Hematopoietic multipotent progenitor cell (in vitro differentiated cells): ENCODE measurements at places on chromosomes 5 and 9.

DNA sequence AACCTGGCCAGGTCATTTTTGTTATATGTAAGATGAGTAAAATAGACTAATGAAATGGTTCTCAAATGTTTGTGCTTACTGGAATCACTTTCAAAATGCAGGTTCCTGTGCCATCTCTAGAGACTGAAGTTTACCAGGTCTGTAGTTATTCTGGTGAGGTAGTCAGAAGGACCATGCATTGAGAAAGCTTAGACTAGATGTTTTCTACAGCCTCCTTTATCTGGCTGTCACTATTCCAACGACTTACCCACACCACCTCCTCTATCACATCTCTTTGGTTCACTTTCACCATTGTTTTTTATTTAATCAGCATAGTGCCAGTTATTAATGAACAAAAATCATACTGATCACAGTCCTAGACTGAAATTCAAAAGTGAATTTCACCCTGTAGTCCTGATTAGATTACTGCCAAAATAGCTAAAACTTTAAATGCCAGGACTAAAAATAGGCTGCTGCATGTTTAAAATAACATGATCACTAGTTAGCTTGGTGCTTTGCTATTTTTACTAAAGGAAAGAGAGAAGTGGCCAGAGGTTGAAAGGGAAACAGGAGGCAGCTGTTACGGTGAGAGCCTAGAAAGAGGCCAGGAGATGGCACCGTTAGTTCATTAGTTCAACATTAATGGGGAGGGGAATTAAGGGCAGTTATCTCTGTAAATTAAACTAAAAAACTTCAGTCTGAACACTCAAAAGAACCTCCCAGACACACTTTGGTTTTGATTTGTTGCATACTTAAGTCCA lies 13.9 kb upstream of the FNIP1 start:
- DNase-seq: peak; percentile 49

DNA sequence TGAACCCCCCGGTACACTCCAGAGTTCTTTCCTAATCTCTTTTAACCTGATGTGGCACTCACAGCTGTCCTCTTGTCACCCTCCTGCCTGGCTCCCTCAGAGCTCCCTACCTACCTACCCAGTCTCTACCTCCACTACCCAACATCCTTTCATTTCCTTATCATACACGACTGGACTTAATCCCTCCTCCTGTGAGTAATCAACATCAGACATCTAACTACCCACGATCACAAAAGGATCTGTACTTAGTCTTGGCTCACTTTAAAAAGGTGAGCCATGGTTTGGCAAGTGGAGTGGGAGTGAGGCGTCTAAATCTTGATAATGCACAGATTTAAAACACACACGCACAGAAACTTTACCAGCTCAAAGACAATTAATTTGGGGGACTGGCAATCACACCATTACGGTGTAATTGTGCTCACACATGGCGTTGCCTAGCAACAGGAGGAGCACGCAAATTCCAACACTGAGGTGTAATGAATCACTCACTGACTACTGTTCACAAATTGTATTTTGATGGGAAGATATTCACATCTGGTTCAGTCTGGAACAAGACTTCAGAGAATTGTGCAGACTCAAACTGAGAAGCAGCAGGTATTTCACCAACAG lies 235.9 kb downstream of the EPB41L4A start:
- no peak for DNase-seq

DNA sequence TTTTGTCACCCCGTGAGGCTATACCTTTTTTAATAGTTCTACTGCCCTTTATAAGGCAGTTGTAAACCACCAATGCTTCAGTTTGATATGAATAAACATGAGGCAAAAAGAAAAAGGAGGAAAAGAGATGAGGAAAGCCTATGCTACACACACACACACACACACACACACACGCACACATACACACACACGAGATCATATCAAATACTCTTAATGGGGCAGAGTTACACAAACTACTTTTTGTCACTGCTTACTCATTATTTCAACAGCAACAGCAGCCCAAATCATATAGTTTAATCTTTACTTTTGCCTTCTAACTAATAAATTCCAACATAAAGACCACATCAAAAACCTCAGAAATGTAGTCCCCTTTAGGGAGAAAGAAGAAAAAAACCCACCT lies 116.8 kb upstream of the PAM start:
- DNase-seq: no peak

GRCh38 chr9:26727471-26727870 lies 165.1 kb downstream of the CAAP1 start:
- DNase-seq: no peak

- peak; percentile 84 for DNase-seq
These were observed 225.1 kb downstream of the ADGRV1 start for GRCh38 chr5:90783460-90784333.

GRCh38 chr9:93089024-93089423 lies 7.0 kb upstream of the CARD19 start:
- no peak for DNase-seq

DNA sequence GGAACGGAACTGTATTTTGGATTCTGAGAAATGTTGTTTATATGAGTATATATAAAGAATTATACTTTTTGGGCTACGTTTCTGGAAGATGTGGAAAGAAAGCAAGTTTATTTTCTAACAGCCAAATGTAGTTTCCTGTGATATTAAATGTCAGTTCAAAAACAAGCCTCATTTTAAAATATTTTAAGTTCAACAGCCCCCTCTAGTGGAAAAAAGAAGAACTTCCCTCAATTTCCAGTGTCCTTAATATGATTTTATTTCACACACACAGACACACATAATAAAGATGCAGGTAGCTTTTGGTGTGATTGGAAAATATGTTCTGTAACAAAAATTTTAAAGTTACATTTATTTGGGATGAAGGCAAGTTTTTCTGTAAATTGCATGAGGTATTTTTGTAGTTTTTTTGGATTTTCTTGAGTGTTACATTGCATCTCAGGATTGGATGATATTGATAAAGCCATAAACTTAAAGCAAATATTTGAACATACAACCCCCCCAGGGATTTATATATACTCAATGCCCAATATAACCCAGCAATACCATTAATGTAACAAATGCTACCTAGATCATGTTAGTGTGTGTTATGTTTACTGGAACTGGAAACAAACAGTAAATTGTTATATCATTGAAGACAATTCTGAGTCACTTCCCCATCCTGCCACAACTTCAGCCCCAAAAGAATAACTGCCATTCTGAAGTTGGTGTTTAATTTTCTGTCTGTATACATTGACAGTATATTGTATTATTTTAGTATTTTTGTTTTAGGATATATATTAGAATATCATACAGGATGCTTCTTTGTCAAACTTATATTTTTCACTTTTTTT lies 54.0 kb downstream of the CCDC171 start:
- DNase-seq: peak; percentile 85

DNA sequence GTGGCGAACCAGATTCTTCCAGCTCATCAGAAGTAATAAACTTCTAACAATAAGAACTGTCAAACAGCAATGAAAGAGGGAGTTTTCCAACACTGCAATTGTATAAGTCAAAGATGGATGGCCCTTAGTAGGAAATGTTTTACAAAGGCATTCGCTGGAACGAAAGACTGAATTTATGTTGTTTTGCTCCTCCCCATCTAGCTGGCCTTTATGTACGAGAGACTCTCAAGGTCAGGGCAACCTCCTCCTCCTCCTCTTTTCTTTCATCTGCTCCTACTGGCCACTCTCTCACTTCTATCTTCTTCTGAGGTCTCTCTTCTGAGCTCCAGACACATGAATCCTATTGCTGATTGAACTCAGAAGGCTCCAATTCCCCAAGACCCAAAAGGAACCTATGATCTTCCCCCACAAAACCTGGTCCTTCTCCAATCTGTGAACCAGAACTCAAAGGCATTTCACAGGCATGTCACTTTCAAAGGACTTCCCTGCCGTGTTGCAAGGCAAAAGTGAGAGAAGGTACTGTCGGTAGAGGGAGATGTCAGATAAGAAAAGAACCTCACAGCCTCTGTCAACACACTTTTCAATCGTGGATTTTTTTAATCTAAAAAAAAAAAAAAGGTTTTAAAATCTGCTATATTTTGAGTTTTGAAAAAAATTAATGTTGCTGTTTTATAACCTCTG lies 28.5 kb upstream of the PUM3 start:
- no peak for DNase-seq

DNA sequence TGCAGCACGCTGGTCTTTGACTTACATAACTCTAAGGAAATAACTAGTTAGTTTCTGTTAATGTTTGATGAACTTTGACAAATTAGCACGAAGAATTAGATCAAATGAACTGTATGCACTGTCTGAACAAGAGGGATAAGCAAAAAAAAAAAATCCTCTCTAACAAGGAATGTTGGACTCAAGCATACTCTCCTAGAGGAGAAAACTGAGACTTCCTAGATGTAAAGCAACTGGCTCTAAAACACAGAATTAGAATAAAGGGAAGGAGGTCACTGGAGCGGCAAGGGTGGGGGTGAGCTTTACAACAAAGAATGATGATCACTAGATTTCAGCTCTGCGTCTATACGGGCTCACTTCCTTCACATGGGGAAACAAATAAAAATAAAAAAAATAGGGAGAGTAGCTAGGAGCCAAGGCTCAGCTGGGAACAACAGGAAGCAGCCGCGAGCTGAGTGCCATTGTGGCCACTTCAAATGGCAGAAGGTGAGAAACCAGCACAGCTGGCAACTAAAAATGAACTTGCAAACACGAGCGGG lies 48.7 kb upstream of the CEMIP2 start:
- DNase-seq: no peak

GRCh38 chr5:7391215-7391614 lies 4.7 kb upstream of the ADCY2 start:
- DNase-seq: no peak

DNA sequence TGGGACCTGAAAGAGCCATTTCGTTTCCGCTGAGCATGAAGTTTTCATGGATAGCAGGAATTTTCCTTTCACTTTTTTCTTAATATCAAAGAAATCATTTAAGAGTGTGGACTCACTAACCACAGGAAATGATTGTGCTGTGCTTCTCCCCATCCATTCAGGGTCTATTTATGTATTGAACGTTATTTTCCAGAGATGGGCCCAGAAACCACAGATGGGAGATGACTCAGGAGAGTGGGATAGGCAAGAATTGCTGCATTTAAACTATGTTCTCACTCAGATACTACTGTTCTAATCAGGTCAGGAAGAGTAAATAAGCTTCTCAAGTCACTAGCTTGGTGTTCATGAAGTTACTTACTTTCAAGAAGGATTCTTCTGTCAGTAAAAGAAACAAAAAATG lies 763.8 kb downstream of the DTWD2 start:
- DNase-seq: no peak

GRCh38 chr5:112687306-112687705 lies 50.4 kb upstream of the APC start:
- no peak for DNase-seq

GRCh38 chr5:175671013-175671412 lies 13.1 kb downstream of the HRH2 start:
- no peak for DNase-seq

GRCh38 chr5:145028626-145029025 lies 806.5 kb downstream of the PRELID2 start:
- DNase-seq: no peak

GRCh38 chr9:89375191-89375760 lies 57.0 kb downstream of the SECISBP2 start:
- peak; percentile 91 for DNase-seq

DNA sequence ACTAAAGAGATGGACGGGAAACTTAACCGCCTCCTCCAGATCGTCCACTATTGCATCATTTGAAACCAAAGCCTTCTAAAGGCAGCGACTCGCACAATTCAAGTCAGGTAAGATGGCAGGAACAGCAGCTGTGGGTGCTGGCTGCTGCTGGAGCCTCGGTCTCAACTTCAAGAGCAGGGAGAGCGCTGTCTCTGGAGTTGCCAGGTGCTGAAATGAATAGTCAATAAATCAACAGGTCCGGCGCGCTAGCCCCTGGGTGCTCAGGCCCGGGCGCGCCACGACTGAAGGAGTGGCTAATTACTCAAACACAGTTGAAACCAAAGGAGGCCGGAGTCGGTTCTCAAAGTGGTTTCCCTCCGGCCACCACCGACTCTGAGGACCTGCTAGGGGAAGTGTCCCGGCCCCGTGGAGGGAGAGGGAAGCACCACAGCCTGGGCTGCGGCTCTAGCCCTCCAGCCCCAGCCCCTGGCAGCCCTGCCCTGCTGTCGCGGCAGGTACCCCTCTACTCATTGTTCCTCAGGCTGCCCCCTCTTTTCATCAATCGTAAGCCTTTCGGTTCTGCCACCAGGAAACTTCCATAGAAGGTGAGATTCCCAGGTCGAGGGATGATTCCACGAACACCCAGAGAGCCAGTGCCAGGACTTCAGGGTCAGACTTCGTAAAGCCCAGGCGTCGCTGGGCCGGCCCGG lies 804 bp downstream of the TTC39B start:
- no peak for DNase-seq

DNA sequence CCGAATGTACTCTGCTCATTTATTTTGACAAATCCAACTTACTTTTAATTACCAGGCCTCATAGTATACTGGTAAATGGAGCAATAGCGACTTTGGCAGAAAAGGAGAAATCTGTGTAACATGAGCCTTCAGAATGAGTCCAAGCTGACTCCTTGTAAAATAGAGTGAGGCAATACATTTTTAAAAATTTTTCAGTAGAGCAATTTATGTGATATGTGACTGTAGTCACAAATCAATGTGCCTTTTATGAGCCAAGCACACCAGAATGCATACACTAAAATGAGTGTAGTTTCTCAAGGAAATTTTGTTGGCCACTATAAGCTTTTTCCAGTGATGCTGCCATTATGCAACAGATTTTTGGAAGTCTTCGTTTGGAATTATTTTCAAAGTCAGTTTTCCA lies 73.8 kb downstream of the SNCAIP start:
- no peak for DNase-seq

- DNase-seq: no peak
These were observed at the start of gene PANK3 for GRCh38 chr5:168578538-168579487. Gene PANK3, minus strand, starts transcription at chr5:168579368. Its CDS starts 85 bp downstream, at chr5:168579283.

DNA sequence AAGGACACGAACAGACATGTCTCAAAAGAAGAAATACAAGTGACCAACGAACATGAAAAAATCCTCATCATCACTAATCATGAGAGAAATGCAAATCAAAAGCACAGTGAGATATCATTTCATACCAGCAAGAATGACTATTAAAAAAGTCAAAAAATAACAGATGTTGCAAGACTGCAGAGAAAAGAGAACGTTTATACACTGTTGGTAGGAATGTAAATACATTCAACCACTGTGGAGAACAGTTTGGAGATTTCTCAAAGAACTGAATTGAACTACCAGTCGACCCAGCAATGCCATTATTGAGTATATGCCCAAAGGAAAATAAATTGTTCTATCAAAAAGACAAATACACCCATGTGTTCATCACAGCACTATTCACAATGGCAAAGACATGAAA lies 45.7 kb downstream of the FXN start:
- no peak for DNase-seq

GRCh38 chr9:13111778-13112177 lies 167.7 kb downstream of the MPDZ start:
- DNase-seq: no peak

GRCh38 chr9:78932849-78933627 lies 636.1 kb downstream of the PSAT1 start:
- DNase-seq: no peak

- DNase-seq: no peak
These were observed 45.5 kb upstream of the HMGCS1 start for GRCh38 chr5:43358726-43359125.

DNA sequence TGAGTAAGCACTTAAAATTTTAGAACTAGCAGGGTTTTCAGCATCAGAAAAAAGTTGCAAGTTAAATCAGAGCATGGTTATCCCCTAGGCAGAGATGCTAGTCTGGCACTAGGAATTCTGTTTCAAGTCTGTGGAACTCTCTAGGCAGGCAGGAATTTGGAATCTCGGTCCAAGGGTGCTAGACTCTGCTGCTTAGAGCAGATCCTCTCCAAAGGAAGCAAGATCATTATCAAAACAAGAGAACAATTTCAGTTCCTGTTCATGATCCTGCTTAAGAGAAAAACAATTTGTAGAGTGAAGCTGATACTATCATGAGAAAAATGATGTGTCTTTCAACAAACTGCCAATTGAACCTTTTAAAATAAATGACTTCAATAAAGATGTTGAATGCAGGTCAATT lies 420.7 kb downstream of the KIF4B start:
- DNase-seq: no peak
